ENCODE measurements at places on chromosomes 16 and 17.

GRCh38 chr17:2237521-2237921, 66.1 kb downstream of the SMG6 start:
- no peak for DNase-seq

DNA sequence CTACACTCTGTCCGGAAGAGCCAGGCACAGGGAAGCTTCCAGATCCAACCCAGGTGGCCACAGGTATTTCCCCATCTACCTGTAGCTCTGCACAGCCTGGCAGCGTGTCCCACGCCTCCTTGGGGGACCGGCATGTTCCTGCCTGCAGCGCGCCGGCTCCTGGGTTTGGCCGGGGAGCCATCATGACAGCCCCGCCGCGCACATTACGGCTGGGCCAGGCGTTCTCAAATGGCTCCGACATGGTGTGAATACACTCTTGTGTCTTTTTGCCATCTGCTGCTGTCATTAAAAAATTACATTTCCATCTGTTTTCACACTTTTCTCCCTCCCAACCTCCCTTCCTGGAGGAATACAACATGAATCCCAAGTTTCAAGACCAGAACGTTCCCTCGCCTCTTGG, 8.0 kb upstream of the GINS2 start:
- peak; percentile 76 for DNase-seq

- DNase-seq, result no peak
These were observed 68.1 kb upstream of the TMEM132E start for GRCh38 chr17:34511265-34511664.

DNA sequence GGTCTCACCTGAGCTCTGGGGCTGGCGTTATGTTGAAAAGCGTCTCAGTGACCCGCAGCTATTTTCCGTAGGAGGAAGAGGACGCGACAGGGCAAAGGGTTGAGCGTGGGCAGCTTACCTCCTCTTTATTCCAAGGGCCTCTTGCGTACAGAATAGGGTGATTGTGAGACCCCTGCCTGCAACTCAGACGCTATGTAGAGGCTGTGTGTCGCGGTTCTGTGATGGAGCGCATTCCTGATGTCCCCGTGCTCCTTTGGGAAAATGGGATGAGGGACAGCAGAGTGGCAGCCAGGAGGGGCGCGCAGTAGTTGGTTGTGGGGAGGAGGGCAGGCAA, 531 bp upstream of the CDH8 start:
- no peak for DNase-seq

DNA sequence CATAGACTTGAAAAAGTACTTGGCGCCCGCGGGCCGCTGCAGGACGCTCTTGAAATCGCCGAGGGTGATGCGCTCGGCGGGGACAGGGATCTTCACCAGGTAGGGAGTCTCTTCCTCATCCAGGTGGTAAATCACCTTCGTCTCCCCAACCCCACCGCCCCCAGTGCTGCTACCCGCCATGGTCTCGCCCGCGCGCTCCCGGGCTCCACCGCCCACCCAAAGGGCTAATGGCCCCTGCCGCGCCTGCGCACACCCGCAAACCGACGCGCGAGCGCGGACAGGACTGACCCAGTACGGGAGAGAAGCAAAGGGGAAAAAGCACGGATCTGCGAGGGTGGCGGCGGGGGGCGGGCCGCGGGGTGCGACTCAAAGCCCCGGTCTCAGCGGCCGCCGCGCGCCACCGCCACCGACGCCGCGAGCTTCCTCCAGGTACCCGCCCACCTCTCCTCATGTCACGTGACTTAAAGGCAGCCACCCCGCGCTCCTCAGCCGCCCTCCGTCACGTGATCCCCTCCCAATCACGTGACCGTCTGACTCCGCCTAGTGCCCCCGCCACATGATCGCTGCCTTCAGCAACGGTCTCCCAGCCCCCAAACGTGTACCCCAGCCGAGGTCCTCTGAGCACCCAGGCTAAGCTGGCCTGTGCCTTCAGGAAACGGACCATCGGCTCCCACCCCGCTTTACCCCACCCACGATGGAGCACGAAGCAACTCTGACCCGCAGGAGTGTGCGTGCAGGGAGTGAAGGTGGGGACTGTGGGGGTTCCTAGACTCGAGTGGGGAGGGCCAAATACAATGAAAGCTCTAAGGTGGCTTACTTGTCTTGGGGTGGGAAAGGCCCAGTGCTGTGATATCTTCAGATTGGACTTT, at the start of gene DVL2:
TSS of gene DVL2 (minus strand) at position 435 of the 869 bp plus-strand sequence. CDS start at position 180, 255 bp downstream.
- peak; percentile 96 for DNase-seq

DNA sequence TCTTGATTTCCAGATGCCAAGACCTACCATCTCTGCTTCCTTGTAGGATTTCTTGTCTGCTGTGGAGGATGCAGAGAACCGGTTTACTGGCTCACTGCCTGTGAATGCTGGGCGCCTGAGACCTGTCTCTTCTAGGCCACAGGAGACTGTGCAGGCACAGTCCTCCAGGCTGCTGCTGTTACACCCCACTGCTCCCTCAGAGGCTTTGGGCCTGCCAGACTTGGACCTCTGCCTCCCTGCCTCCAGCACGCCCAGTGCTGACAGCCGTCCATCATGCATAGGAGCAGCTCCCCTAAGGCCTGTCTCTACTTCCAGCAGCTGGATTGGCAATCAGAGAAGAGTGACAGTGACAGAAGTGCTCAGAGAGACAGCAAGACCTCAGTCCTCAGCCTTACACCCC, 6.1 kb downstream of the HROB start:
- no peak for DNase-seq

- no peak for DNase-seq
These were observed 43.8 kb downstream of the NDEL1 start for GRCh38 chr17:8479431-8479947.

- no peak for DNase-seq
These were observed 23.7 kb downstream of the GPR142 start for GRCh38 chr17:74390680-74391653.

DNA sequence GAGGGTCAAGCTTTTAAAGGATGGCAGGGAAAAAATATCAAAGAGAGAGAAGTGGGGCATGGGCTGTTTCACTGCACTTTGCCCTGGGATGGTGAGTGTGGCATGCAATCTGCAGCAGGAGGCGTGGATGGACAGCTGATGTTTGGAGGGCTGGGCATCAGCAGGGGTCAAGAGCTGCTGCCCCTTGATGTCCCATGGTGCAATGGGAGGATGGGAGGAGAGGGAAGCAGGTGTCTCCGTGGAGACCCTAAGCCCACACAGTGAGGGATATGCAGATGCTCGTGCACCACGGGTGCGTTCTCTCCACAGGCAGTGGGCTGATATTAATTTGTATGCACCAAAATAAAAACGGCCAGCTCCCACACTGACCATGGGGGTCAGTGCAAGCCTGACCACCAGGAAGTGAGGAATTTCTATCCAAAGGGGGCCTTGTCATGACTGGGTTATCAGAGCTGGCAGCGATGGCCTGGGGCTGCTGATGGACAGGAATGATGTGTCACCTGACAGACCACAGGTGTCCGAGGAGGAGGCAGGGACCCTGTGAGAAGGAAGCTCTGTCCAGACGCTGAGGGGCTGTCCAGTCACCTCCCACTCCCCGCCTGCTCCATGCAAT, 183.6 kb downstream of the IRF8 start:
- DNase-seq, result no peak

GRCh38 chr17:55294042-55294751, 29.4 kb downstream of the HLF start:
- DNase-seq, result no peak

DNA sequence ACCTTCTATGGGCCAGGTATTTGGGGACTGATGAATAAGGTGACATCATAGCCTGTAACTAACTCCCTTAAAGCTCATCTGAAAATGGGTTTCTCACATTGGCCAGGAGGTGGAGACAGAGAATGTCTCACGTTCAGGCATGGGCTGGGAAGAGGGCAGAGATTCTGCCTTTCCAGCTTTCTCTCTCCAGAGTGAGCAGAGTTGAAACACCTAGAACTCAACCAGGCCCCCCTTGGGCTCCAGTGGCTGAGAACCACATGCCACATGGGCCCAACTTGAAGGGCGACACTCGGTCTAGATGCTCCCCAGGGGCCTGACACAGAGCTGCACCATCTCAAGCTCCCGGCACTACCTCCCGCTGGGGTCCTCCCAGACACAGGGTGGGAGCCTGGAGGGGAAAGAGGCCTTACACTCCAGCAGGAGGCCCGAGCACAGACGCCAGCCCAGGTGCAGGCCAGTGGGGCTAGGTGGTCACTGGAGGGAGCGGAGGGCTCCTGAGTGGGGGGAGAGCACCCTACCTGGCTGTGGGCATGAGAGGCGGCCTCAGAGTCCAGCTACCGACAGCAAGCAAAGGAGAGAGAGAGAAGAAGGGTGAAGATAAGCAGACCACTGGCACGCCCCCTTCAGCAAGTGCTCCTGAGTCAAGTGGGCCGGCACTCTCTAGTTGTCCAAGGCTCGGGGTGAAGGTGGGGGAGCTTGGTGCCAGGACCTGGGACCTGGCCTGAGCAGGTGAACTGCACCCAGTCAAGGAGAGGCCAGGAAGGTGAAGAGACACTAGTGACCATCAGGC, 55.9 kb downstream of the MYO18A start:
- peak; percentile 80 for DNase-seq

Measured in epithelial cell of esophagus (primary cell).